ENCODE measurements at places on chromosomes 4 and X.
A peak's percentile ranks its signal among the peaks of the same experiment; 100 is the strongest.

- peak; percentile 49 for DNase-seq
These were observed 147.6 kb upstream of the FRG1 start for GRCh38 chr4:189792924-189793618.

GRCh38 chr4:33262824-33263223 lies 2542.7 kb downstream of the PCDH7 start:
- DNase-seq: no peak

DNA sequence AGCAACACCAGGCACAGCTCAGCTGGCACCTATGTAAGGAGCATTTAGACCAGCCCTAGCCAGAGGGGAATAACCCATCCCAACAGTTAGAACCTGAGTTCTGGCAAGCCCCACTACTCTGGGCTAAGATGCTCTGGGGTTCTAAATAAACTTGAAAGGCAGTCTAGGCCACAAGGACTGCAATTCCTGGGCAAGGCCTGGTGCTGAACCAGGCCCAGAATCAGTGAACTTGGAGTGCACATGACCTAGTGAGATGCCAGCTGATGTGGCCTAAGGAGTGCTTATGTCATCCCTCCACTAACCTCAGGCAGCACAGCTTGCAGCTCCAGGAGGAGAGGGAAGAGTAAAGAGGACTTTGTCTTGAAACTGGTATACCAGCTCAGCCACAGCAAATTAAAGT lies 7.6 kb upstream of the PRRG3 start:
- DNase-seq: no peak

DNA sequence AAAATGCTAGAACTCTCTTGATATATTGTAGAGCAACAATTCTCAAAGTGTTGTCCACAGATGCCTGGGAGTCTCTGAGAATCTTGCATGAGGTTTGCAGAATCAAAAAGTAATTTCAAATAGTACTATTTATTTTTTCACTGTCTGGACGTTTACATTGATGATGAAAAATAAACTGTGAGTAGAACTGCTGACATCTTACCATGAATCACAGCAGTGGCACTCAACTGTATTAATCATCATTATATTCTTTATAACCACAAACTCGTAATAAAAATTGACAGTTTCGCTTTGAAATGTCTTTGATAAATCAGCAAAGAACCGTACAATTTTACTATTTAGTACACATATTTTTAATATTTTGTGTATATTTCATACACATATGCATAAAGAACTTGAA lies 94.5 kb downstream of the NAF1 start:
- DNase-seq: no peak

- DNase-seq: no peak
These were observed 153.0 kb downstream of the DCLK2 start for GRCh38 chr4:150231107-150231770.

- no peak for DNase-seq
These were observed 25.1 kb downstream of the PRSS12 start for GRCh38 chr4:118327554-118328241.

DNA sequence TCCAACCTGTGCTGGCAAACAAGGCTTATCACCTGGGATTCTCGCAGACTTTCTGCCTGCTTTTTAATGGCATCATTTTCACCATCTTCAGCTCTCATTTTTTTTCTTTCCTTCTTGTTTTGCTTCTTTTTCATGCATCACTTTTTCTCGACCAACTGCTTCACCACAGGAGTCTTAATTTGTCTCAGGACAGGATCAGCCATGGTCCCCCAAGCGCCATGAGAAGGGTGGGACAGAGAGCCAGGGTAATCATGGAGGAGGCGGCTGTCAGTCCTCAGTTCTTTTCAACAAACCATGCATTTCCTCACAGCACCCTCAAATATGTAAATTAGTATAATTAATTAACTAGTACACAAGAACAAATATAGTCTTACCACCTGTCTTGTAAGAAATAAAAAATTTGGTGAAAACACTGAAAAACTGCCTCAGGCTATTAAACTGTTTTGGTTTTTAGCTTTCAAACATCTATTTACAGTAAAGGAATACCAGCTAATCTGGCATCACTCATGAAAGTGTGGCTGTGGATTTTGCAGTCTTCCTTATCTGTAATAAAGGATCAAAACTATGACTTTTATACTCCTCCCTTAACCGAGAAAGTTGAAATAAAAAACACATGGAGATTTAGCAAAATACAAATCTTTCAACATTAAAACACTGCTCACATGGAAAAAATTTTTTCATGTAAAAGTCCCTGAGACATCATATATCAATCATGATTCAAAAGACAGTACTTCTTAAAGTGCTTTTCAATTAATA lies 19.1 kb downstream of the EIF4E start:
- no peak for DNase-seq

GRCh38 chr4:56324011-56324610 lies 63.2 kb downstream of the AASDH start:
- no peak for DNase-seq

- DNase-seq: no peak
These were observed 1.2 kb downstream of the IRS4 start for GRCh38 chrX:108735091-108735678.

- no peak for DNase-seq
These were observed 95.8 kb downstream of the TAB3 start for GRCh38 chrX:30793075-30793766.

DNA sequence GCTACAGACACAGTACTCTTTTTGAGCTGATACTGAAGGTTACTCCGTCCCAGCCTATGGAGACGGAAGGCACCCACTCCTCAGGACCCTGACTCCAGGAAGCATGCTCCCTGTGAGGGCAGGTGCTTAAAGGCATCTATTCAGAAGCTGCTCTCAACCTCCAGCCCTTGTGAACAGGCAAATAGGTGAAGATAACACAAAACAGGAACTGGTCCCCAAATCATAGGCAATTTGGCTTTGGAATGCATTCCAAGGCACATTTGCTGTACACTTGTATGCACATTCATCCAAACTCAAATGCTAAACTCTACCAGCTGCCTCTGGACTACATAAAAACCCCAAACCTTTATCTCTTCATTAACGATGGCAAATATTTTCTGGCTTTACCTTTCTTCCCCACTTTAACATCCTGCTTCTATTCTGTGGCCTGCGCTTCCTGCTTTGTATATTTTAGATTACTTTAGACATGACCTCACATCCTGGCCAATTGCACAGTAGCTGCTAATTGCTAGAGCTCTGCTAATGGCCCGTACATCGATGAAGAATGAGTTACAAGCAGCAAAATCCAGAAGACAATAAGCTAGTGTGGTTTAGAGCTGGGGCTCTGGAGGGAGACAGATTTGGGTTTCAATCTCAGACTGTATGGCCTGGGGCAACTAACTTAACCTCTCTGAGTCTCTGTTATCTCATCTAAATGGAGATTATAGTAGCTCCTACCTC lies 3.2 kb downstream of the SEL1L3 start:
- no peak for DNase-seq

GRCh38 chr4:88570001-88570400 lies 22.3 kb upstream of the HERC3 start:
- DNase-seq: no peak

- no peak for DNase-seq
These were observed 1023.0 kb upstream of the GRID2 start for GRCh38 chr4:91280551-91281290.

DNA sequence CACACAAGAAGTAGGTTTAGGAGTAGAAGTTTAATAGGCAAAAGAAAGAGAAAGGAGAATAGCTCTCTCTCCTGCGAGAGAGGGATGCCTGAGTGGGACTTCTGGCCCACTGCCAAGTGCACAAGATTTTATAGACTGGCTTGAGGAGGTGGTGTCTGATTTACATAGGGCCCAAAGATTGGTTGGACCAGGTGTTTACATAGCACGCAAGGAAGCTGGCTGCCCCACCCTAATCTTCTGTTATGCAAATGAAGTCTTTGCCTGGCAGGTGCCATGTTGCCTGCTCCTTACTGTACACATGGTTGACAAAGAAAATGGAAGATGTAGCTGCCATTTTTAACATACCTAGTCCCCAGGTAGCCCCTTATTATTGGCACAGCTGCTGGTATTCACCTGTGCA lies 170.8 kb upstream of the GATB start:
- DNase-seq: no peak

DNA sequence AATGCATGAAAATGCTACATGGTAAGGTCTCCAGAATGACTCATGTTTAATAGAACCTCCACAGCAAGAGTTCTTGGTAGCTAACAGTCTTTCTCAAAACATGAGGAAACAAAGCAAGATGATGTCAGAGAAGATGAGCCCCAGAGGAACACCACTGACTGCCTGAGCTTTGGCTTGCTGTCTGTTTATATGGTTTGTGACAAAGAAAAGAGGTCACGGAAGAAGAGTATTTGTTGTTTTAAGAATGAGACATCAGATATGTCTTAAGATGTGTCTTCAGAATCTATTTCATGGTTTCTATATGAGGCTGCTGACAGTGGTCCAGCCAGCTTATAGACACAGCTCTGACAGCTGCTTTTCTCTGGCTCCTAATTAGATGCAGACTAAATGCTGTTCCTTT lies 18.8 kb upstream of the AREG start:
- DNase-seq: no peak

DNA sequence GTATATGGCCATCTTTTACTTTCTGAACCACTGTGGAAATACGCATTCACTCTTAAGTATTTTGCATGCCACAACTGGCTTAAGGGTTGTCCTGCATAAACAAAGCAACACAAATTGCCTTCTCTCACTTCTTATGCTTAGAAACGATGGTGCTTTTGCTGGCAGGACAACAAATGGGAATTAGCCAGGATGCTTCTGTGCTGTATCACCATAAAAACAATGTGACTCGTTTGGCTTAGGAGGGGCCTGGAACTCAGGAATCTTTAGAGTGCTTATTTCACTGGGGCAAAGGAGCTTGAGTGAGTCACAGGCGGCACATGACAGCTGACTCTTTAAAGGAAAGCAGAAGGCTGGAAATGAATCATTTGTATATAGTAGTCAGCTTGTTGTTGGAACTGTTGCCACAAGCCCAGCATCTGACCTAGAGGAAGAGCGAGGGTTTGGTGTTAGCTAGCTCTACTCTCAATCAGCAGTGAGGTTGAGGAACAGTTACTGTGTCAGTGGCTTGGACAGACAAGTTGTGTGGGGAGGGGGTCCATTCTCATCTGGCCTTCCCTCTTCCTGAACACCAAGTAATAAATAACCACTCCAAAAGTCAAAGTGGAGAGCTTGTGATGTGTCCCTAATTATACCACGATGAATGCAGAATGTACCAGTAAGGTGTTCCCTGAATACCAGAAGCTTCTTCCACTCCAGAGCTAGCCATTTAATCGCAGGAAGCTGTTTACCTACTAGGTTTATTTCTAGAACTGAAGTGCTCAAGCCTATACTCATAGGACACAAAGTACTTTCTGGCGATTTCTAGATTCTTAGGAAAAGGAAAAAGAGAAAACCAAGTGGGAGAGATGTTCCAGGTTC lies 293.1 kb downstream of the CAMK2D start:
- DNase-seq: peak; percentile 55

DNA sequence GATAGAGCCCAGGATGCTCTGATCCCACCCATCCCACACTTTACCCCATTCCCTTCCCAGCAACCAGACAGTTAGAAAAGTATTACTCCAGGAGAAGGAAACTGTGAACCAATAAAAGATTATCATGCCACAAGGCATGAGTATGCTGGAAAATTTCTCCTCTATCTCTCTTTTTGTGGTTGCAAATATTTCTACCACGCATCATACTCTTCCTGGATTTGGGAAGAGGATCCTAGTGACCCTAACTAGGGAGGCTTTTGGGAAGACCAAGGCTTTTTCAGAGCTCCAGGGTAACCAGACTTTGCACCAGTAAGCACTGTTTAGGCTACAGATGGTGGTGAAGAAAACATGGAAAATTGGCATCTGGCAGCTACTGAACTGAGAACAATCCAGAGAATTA lies 257.6 kb upstream of the CLNK start:
- no peak for DNase-seq

GRCh38 chr4:22170353-22170752 lies 221.8 kb upstream of the KCNIP4 start:
- no peak for DNase-seq

DNA sequence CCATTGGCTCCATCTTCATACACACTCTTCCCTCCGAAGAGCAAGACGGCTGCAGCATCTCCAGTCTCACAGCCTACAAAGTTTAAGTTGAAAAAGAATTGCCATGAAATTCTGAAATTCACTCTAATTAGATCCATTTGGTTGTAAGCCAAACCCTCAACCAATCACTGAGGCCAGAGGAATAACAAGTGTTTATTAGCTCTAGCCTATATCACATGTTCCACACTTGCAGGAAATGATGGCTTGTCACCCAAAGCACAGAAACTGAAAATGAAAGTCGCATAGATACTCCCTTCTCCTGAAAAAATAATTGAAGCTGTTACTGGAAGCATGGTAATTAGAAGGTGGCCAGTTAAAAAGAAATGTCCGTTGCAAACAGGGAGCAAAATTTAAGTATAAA lies 1071.8 kb downstream of the CCSER1 start:
- DNase-seq: no peak

DNA sequence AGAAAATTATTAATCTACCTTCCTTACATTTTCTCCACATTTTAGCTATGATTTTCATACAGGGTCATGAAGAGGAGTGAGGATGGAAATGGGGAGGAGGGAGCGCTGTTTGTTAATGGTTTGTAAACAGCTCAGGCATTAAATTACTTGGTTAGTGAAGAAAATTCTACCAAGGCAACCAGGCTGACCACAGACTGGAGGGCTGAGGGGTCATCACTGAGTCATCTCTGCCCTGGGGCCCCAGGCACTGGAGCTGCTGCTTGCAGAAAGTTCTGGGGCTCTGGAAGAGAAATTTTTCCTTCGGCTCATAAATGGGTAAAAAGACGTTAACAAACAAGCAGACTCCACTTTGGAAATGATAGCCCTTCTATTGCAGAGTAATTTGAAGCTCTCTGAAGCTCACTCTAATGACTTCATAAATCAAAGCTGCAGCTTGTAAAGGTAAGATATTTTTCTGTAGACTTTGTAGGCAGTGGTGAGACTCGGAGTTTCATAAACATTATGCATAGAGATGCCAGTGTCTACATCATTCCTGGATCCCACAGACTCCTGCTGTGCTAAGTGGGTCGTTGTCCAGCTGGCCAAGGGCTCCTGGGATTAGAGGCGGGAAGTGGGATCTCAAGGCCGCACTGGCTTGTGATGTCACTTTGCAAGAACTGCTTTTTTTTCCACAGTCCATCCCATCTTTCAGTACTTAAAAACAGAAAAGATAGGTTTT lies 159.6 kb downstream of the PTTG2 start:
- DNase-seq: no peak

GRCh38 chrX:155231163-155231562 lies 14.9 kb downstream of the VBP1 start:
- no peak for DNase-seq

- no peak for DNase-seq
These were observed 56.3 kb downstream of the MSN start for GRCh38 chrX:65723706-65724105.

DNA sequence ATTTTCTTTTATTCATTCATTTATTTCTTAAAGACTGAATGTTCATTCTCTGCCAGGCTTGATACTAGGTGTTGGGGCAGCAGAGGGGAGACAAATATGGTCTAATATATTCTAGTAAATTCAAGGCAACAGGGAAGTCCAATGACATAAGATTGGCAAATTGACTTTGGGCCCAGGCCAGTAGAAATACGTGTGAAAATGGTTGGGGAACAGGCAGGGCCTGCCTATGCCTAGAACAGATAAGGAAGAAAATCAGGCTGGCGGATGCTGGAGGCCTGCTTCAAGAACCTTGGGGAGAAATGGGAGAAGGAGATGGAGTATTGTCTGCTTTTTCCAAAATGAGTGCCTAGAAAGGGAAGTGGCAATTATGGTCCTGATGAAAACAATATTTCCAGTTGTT lies 108.6 kb downstream of the RTL5 start:
- DNase-seq: no peak

All from left ventricle myocardium inferior (tissue), 1 donor.